Activated T-helper 1 cell treated with anti-CD3 and anti-CD28 coated beads, Interleukin-2, amount 50 U/mL, for 16 hours (primary cell): ENCODE measurements at places on chromosomes 6 and 20.
A peak's percentile ranks its signal among the peaks of the same experiment; 100 is the strongest.

DNA sequence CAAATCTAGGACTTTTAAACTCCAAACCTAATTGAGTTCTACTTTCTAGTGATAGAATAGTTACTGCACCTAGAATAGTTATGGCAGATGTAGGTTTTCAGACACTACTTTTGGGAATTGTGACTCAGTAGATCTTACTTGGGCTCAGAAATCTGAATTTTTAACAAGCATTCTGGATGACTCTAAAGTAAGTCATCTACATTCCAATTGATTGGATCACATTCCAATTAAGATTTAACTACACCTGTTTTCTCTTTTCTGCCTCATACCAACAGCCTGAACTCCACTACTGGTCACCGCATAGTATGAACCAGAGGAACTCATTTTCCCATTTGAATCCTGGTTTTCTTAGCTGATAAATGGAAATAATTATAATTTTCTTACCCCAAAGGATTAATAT, 49.5 kb upstream of the TFAP2D start:
- no peak for DNase-seq

DNA sequence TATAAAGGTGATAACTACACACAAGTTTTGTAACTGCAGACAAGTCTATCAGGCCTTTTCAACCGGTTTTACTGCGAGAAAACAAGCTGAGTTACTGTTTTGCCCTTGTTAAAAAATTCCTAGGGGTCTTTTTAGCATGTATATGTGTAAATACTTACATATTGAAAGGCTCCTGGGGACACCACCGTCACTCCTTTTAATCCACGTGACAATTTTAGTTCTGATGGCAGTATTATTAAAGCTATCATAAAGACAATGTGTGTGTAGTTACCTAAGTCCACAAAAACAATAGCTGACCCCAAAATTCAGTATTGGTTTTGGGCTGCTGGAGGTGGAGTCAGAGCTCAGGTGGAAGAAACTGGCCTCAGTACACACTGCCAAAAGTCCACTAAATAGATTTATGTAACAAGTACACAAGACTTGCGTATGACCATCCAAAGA, 41.3 kb upstream of the HFE start:
- DNase-seq = no peak

DNA sequence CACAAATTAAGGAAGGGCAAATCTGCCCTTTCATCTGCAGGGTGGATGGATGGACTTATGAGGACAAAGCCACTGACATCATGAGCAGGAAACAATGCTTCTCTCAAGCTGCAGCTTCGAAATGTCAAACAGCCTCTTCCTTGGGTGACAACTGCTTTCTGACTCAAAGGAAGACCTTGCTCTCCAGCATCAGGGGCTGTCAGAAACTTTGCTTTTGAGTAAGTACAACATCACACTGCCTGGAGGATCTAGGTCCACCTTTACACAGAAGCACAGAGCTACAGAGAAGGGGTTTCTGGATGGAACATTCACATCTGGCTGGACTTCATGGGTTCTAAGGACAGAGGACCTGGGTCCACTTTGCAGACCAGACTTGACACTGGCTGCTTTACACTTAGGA, 5.9 kb downstream of the CST1 start:
- no peak for DNase-seq

- DNase-seq = no peak
These were observed 142.2 kb downstream of the MBOAT1 start for GRCh38 chr6:20070047-20070446.

- no peak for DNase-seq
These were observed 384.1 kb downstream of the LAMA2 start for GRCh38 chr6:129267028-129267427.

GRCh38 chr6:54238396-54238795, 69.8 kb upstream of the TINAG start:
- DNase-seq = no peak

- no peak for DNase-seq
These were observed 37.3 kb downstream of the DOK5 start for GRCh38 chr20:54512694-54513093.

GRCh38 chr20:8187740-8188139, 55.7 kb downstream of the PLCB1 start:
- DNase-seq = no peak

GRCh38 chr6:43829470-43829869, 59.5 kb downstream of the VEGFA start:
- no peak for DNase-seq

- no peak for DNase-seq
These were observed 71.2 kb downstream of the KIAA0319 start for GRCh38 chr6:24574809-24575208.

GRCh38 chr20:62604796-62605195, 37.5 kb upstream of the SLCO4A1 start:
- no peak for DNase-seq

GRCh38 chr6:161169696-161170095, 104.2 kb downstream of the AGPAT4 start:
- DNase-seq = no peak

DNA sequence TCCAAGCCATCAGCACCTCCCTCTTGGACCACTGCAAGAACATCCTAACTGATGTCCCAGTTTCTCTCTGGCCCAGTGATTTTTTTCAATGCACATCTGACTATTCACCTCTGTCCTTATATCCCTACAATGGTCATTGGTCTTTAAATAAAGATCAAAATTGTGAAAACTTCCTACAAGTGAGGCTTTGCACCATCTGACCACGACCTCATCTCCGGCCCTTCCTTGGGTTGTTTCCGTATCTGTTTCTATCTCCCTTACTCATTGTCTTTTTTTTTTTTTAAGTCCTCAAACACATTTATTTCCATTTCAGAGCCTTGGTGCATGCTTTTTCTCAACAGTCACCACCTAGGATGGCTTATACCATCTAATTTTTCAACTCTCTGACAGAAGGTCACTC, 88.1 kb downstream of the IPCEF1 start:
- no peak for DNase-seq

DNA sequence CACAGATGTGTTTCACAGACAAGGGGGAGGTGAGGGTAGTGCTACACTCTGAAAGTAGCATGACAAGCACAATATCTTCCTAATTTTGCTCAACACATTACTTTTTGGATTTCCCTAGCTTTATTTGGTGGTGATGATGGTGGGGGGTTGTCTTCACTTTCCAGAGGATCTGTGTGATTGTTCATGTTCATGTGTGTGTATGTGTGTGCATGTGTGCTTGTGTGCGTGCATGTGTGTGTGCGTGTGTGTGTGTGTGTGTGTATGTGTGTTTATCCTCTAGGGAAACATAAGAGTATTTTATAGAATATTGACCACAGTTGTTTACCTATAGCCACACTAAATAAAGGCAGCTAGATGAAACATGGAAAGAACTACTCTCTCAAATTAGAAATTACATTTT, 183.8 kb upstream of the EYA4 start:
- DNase-seq = no peak

- DNase-seq = no peak
These were observed 52.2 kb upstream of the TTPAL start for GRCh38 chr20:44423480-44423879.

GRCh38 chr20:60263725-60264709, 305.8 kb downstream of the CDH26 start:
- no peak for DNase-seq

DNA sequence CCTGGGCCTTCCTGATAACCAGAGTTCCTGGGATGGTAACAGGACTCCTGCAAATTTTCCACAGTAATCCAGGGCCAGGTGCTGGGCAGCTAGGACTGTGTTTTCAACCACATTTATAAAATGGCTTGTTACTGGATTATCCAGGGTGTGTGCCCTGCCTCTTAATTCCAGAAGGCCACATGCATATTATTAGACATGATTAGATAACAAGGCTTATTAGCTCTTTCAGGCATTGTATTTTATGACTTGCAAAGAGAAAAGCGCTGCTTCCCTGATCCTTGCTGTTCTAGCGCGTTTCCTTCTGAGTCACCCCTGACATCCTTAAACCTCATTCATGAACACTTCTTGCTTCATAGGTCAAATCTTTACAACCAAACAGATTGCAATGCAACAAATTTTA, 208.6 kb downstream of the UST start:
- no peak for DNase-seq

DNA sequence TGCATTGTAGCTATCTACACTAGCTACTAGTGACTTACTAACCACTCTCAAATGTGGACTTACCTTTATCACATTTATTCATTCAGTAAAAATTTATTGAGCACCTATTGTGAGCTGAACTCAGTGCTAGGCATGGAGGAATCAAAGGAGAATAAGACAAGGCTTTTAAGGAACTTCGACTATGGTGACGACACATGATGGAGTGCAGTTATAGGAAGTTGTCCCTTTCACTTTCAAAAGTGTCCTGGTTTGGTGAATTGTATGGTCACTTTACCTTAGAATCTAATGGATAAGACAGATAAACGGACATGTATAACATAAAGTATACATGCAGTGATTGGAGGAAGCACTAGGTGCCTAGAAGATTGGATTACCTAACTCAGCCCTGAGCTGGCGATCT, 4.3 kb downstream of the AKAP7 start:
- DNase-seq = no peak

GRCh38 chr20:17768271-17768670, 68.5 kb downstream of the BANF2 start:
- DNase-seq = no peak

- no peak for DNase-seq
These were observed 31.9 kb downstream of the C6orf89 start for GRCh38 chr6:36917541-36918193.

- no peak for DNase-seq
These were observed 47.4 kb upstream of the DDR1 start for GRCh38 chr6:30836957-30837356.

GRCh38 chr6:139538366-139538765, 163.9 kb upstream of the CITED2 start:
- no peak for DNase-seq

- no peak for DNase-seq
These were observed at the start of gene THBS2 for GRCh38 chr6:169253337-169254238. THBS2 (minus strand) TSS chr6:169253846; CDS start chr6:169250784, 3,062 bp downstream.

GRCh38 chr20:3238616-3239025, 369 bp downstream of the SLC4A11 start:
- DNase-seq = peak; percentile 22

GRCh38 chr20:364905-365794, 15.4 kb upstream of the TRIB3 start:
- no peak for DNase-seq

- no peak for DNase-seq
These were observed 32.4 kb upstream of the TPBG start for GRCh38 chr6:82331031-82331773.

- DNase-seq = no peak
These were observed 9.2 kb downstream of the ZHX3 start for GRCh38 chr20:41308290-41308711.

GRCh38 chr20:41306061-41306727, 11.3 kb downstream of the ZHX3 start:
- DNase-seq = no peak

GRCh38 chr20:19375395-19375794, 163.0 kb downstream of the SLC24A3 start:
- no peak for DNase-seq

- no peak for DNase-seq
These were observed 56.3 kb upstream of the CD93 start for GRCh38 chr20:23142162-23143050.

- DNase-seq = no peak
These were observed 54.8 kb downstream of the GPX5 start for GRCh38 chr6:28580475-28580874.

DNA sequence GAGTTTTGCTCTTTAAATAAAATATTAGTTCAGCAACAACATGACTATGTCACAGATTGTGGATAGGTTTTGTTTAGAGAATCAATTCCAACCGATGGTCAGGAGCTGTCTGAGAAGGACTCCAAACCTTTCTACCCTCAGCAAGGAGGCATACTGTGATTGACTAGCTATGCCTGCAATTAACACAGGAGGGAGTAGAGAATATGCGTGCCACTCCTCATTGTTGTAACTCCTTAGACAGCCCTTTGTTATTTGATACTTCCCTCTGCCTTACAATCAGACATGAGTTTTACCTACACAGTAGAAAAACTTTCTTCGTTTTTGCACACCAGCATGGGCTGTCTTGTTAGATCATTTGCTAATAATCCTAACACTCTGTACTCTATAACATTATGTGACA, 796.5 kb downstream of the PRIM2 start:
- DNase-seq = no peak

- no peak for DNase-seq
These were observed 38.4 kb downstream of the KIF3B start for GRCh38 chr20:32315891-32316290.

DNA sequence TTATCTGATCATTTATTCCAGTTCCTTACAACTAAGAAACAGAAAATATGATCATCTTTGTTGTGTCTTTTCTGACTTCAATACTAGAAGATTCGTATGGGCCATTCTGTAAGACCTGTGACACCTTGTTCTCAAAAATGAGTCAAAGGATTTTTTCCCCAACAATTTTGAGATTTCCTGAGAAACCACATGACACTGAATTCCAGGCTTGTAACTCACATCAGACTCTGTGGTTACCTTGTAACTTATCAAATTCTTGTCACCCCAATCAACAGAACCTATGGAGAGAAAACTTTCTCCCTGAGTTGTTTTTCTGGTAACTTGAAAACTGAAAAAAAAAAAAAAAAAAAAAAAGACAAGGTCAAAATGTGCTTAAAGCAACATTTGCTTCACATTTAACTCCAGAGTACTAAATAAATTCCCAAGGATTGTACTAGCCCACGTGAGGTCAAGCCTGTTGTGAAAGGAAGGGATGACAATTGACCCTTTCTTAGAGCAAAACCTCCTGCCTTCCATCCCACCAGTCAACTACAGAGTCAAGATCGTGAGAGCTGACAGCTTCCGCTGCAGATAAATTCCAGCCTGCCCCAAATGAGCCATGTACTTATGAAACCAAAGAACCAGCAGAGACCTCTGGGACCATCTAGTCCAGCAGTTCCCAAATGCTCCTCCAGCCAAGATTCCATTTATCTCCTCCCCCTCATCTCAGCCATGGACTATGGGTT, 140.3 kb downstream of the TBX18 start:
- no peak for DNase-seq

GRCh38 chr6:159254186-159254585, 85.0 kb downstream of the FNDC1 start:
- DNase-seq = no peak

DNA sequence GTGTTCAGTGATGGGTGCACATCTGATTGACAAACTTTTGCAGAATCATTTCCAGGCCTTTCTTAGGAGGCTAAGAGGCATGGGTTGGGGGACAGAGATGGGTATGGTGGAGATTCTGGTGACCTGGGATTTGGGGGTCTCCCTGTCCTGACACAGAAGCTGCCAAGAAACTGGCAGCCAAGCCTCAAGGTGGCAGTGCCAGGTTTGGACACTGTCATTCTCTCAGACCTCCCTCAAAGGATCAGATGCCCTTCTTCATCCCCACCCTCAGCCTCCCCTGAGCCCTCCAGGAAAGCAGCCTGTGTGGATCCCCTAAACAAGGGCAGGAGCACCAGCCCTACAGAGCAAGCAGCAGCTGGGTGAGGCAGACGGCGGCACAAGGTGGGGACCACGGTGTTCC, 18.1 kb upstream of the MAS1L start:
- DNase-seq = no peak
